Thyroid gland (tissue), 4 donors: ENCODE measurements at places on chromosomes 12 and 14.

DNA sequence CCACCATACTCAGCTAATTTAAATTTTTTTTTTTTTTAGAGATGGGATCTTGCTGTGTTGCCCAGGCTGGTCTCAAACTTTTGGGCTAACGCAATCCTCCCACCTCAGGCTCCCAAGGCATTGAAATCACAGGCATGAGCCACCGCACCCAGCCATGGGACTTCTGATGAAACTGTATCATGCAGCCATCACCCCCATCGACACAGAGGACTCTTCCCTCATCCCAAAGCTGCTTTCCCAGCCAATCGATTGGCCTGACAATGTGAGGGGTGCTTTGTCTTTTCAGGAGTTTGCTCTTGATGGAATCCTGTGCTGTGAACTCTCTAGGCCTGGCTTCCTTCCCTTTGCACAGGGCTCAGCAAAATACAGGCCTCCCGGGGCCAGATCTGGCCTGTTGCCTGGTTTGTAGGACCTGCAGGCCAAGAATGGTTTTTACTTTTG lies 59.6 kb upstream of the NCOR2 start:
- H3K4me1 ChIP-seq: no peaks in the 10 kb centered on the region
- H3K27me3 ChIP-seq: no peaks in the 10 kb centered on the region
- no peak overlapping the region for H3K4me3 ChIP-seq
- peak; percentile 66 for DNase-seq

GRCh38 chr12:131826097-131826928 lies 1.9 kb upstream of the MMP17 start:
- H3K4me3 ChIP-seq: no peak overlapping the region
- no peak overlapping the region for H3K27ac ChIP-seq
- H3K36me3 ChIP-seq: no peaks in the 10 kb centered on the region
- peaks cover 35% of the 10 kb centered on the region for H3K4me1 ChIP-seq
- no peak for DNase-seq
- H3K27me3 ChIP-seq: peaks cover 10% of the 10 kb centered on the region

DNA sequence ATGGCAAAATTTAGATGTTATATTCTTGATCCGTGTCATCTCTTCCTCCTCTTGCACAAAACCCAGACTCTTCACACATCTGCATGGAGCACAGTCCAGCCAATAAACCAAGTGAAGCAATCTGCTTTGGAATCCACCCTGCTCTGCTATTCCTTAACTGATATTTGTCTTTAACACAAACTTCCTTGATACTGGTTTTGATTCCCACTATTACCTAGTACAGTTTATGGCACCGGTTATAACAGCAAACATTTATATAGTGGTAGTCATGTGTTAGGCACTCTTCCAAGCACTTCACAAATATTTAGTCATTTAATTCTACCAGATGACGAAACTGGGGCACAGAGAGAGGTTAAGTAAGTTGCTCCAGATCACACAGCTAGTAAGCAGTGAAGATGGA lies 12.5 kb downstream of the STYK1 start:
- no peaks in the 10 kb centered on the region for H3K27me3 ChIP-seq
- no peaks in the 10 kb centered on the region for H3K36me3 ChIP-seq
- no peak overlapping the region for H3K4me3 ChIP-seq
- no peaks in the 10 kb centered on the region for H3K4me1 ChIP-seq
- no peak for DNase-seq

DNA sequence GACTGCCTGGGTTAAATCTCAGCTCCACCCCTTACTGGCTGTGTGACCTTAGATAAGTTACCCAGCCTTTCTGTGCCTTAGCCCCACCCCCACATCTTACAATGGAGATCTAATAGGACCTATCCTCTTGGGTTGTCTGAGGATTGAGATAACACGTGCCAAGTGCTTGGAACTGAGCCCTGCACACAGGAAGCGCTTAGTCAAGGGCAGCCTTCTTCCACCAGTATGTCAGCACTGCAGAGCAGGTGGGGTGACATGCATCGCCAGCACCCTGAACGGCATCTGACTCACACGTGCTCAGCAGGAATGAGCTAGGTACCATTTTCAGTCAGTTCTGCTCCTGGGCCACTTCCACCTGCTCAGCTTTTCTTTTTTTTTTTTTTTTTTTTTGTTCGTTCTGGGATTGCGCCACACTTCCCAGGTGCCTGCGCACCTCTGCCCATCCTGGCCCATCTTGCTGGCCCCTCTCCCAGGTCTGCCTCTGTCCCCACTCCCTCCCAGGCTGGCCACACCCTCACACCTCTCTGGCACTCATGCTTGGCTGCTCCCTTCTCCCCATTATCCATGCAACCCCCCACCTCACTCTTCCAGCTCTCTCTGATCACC lies 19.6 kb downstream of the LGMN start:
- no peak overlapping the region for H3K4me3 ChIP-seq
- H3K36me3 ChIP-seq: peaks cover 14% of the 10 kb centered on the region

- no peak overlapping the region for H3K27ac ChIP-seq
- H3K27me3 ChIP-seq: no peaks in the 10 kb centered on the region
- H3K4me1 ChIP-seq: no peaks in the 10 kb centered on the region
- DNase-seq: no peak
- H3K36me3 ChIP-seq: no peaks in the 10 kb centered on the region
- no peak overlapping the region for H3K4me3 ChIP-seq
Measured at GRCh38 chr14:27409944-27410343, 812.1 kb upstream of the NOVA1 start.

DNA sequence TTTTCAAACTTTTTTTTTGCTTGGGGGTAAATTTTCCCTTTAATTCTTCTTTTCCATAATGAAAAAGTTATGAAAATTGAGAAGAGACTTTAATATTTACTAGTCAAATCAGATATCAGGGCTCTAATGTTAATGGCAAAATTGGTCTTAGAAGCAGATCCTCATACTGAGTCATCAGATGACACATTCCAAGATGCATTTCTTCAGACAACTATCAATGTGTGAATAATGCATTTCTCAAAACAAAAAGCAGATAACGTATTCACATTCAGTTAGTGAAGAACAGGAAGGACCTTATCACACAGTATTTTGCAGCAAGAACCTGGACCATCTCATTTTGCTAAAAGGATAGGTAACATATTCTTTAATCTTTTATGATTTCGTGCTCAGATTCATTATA lies 130.7 kb downstream of the GPHN start:
- peaks cover 3% of the 10 kb centered on the region for H3K4me1 ChIP-seq
- H3K27me3 ChIP-seq: no peaks in the 10 kb centered on the region
- no peak overlapping the region for H3K27ac ChIP-seq
- no peak overlapping the region for H3K4me3 ChIP-seq

- DNase-seq: peak; percentile 35
- no peak overlapping the region for H3K4me3 ChIP-seq
Measured at GRCh38 chr14:74852922-74853530, 22.9 kb downstream of the PROX2 start.

DNA sequence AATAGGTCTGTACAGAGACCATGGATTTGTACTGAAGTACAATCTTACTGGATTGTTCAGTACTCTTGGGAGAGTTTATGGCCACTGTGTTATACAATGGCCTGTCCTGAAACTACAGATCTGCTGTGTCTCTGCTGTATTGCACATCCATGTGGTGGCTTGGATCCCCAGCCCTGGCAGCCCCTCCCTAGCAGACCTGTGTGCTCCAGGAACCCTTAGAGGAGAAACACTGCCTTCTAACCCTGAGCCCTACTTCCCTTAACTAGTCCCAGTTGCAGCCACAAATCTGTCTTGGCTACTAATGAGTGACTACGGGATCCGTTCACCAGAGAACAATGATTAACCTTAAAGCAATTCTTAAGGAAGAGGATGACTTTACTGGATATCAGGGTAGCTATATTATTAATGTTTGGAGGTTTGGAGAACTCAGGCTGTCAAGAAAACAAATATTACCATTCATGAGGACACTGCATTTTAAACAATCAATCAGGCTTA lies 27.7 kb downstream of the RNF34 start:
- H3K4me3 ChIP-seq: no peak overlapping the region
- peaks cover 53% of the 10 kb centered on the region for H3K36me3 ChIP-seq
- no peak for DNase-seq
- no peak overlapping the region for H3K27ac ChIP-seq
- H3K27me3 ChIP-seq: no peaks in the 10 kb centered on the region
- no peaks in the 10 kb centered on the region for H3K4me1 ChIP-seq

- H3K27me3 ChIP-seq: no peaks in the 10 kb centered on the region
- H3K4me3 ChIP-seq: no peak overlapping the region
- no peak overlapping the region for H3K27ac ChIP-seq
Measured at GRCh38 chr12:13336216-13336615, 139.7 kb downstream of the EMP1 start.

DNA sequence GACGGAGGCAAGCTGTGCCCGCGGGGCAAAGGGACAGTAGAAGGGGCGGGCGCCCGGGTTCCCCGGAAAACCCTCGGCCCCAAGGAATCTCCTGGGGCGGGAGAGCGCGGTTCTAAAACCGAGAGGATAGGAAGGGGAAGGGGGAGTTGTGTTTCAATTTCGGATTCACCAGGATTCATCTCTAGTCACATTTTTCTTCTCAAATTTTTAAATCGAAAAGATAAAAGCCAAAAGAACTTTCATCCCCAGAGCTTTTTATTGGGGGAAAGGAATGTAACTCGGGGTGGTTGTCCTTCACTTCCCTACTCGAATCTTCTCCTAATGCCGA lies 1.4 kb downstream of the BMP4 start:
- no peak for DNase-seq
- H3K4me1 ChIP-seq: peaks cover 30% of the 10 kb centered on the region
- no peaks in the 10 kb centered on the region for H3K36me3 ChIP-seq
- no peaks in the 10 kb centered on the region for H3K27me3 ChIP-seq
- no peak overlapping the region for H3K27ac ChIP-seq

GRCh38 chr12:42296503-42297109 lies 29.3 kb downstream of the ZCRB1 start:
- no peaks in the 10 kb centered on the region for H3K36me3 ChIP-seq
- no peaks in the 10 kb centered on the region for H3K27me3 ChIP-seq
- DNase-seq: no peak
- H3K4me3 ChIP-seq: no peak overlapping the region

DNA sequence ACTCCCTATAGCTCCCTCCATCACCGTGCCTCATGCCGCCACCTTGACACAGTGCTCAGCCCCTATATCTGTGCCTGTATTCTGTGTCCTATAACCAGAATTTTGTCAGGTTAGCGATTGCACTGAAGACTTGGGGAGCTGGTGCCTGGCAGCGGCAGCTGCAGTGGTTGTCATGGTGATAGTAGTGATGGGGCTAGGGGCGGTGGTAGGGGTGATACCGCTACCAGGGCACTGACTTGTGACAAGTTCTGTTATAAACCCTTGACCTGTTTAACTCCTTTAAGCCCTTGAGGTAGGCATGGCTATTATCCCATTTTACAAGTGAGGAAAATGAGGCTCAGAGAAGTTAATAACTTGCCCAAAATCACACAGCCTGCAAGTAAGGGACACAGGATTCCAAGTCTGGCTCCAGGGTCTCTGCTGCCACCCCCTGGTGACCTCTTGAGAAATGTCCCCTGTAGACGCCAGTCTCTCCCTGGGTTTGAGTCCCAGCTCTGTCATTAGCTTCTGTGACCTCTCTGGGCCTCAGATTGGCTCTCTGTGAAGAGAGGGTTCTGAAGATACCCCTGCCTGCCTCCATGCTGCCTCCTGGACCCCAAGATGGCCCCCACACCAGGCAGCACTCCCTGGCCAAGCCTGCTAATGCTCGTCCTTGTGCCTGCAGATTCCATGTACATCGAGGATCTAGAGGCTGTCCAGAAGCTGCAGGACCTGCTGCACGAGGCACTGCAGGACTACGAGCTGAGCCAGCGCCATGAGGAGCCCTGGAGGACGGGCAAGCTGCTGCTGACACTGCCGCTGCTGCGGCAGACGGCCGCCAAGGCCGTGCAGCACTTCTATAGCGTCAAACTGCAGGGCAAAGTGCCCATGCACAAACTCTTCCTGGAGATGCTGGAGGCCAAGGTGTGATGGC lies 121.9 kb downstream of the ESRRB start:
- H3K27me3 ChIP-seq: no peaks in the 10 kb centered on the region
- H3K4me1 ChIP-seq: no peaks in the 10 kb centered on the region
- no peaks in the 10 kb centered on the region for H3K36me3 ChIP-seq
- DNase-seq: no peak
- no peak overlapping the region for H3K27ac ChIP-seq
- no peak overlapping the region for H3K4me3 ChIP-seq

DNA sequence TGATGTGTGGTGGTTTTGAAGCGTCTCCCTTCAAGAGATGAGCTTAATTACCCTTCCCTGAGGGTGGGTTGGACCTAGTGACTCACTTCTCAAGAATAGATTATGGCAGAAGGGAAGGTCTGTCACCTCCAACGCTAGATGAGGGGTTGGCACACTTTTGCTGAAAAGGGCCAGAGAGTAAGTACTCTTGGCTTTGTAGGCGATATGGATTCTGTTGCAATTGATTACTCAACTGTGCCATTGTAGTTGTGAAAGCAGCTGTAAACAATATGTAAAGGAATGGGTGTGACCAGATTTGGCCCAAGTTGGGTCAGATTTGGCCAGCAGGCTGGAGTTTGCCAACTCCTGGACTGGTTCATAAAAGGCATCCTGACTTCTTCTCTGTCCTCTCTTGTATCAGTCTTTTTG lies 53.3 kb downstream of the SMIM41 start:
- no peaks in the 10 kb centered on the region for H3K36me3 ChIP-seq
- H3K4me3 ChIP-seq: no peak overlapping the region
- DNase-seq: no peak
- H3K27ac ChIP-seq: no peak overlapping the region

DNA sequence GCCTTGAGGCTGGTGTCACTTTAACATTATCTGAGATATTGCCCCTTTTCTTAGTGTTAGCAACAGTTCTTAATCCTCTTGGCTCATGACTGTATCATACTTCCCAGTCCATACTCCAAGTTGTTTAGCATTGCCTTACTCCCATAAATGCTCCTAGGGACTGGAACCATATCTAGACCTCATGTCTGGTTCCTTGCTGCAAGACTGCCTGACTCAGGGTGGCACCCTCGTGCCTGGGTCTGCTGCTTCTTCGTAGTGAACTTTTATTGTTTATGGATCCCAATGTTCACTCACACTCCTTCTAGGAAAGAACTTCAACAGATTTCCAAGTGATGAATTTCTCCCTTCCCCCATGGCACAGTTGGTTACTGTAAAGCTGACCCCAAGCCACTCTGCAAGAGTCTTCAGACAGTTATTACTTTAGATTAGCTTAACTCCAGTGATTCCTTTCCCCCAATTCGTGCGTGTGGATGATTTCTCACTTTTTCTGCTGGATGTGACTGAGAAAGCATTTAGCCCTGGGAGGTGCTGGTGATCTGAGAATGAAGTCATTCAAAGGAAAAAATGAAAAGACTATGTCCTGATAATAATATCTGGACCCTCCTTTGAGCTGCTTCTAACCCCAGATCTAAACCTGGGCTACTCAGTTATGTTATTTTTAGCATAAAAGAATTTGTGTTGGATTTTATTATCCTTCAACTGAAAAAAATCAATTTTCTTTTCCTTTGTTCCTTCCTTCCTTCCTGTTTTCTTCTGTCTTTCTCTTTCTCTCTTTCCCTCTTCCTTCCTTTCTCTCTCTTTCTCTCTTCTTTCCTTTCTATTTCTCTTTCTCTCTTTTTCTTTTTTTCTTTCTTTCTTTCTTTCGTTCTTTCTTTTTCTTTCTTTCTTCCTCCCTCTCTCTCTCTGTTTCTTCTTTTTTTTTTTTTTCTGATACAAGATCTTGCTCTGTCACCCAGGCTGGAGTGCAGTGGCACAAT lies 47.5 kb upstream of the PPP1R12A start:
- H3K27me3 ChIP-seq: no peaks in the 10 kb centered on the region
- H3K4me3 ChIP-seq: no peak overlapping the region
- H3K27ac ChIP-seq: no peak overlapping the region
